D341Med (cell line): ENCODE measurements at places on chromosomes 4 and X.

DNA sequence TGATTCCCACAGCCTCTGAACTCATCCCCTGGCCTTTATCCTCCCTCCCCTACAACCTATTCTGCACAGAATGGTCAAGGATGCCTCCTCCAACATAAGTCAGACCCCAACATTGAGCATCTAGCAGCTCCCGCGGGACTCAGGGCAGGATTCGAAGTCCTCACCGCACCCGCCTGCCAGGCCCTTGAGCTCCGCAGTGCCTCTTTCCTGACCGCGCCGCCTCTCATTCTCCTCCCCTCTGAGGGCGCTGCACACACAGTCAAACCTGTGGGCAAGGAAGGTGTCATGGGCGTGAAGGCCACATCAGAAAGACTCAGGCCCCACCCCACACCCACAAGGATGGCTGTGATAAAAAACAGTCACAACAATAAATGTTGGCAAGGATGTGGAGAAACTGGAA, 84.1 kb downstream of the CPZ start:
- DNase-seq, result peak; percentile 9

DNA sequence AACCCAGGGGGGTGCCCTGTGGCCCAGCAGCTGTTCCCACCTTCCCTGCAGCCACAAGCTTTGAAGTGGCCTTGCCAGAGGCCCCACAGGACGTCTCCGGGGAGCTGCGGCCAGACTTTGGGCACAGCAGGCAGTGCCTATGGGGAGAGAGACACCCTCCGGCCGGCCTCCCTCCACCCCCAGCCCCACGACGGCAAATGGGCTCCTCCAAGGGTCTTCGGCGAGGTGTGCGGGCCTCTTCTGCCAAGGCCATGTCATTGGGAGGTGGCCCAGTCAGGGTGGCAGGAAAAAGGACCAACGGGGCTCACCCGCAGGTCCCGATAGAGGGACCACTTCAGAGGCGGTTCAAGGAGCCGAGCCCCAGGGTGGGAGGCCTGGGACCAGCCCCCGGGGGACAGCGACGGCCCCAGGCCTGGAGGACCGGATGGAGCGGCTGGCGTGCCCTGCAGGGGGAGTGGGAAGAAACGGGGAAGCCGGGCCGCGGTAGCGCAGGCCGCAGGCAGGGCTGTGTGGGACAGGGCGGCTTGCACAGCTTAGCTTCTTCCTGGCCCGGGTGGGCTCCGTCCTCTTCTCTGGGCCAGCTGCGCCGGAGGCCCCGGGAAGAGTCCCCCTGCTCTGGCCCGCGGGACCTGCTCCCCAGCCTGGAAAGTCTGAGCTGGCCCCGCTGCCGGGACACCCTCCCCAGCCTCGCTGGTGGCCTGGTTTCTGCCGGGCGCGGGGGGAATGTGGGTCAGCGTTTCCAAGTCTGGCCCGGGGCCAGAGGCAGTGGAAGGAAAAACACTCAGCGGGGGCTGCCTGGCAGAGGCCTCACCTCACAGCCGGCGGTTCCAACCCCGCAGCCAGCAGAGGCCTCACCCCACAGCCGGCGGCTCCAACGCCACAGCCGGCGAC, 21.9 kb upstream of the SPON2 start:
- peak; percentile 39 for DNase-seq

- no peak for DNase-seq
Measured at GRCh38 chr4:114349543-114350175, 248.9 kb upstream of the UGT8 start.

GRCh38 chr4:182207830-182208396, 35.3 kb upstream of the TENM3 start:
- no peak for DNase-seq

- peak; percentile 64 for DNase-seq
Measured at GRCh38 chr4:113328514-113328913, 279.1 kb downstream of the ANK2 start.

GRCh38 chr4:112279025-112279881, 6.5 kb downstream of the TIFA start:
- DNase-seq, result no peak

- no peak for DNase-seq
Measured at GRCh38 chr4:109611045-109611646, 51.1 kb downstream of the MCUB start.

DNA sequence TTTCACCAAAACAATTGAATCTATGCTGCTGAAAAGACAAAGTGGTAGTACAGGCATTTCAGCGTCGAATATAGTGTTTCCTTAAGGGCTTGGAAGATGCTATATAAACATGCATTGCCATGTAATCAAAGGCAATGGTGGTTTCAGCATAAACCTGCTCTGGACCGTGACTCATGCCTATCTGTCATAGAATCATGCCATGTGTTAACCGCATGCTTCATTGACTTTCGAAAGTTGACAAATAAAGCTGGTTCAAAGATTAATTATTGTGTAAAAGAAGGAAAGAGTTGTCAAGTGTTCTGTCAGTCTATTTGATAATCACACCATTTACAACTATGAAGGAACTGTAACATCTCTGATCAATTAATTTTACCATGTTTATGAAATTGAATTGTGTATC, 83.2 kb downstream of the FUNDC1 start:
- DNase-seq, result no peak

DNA sequence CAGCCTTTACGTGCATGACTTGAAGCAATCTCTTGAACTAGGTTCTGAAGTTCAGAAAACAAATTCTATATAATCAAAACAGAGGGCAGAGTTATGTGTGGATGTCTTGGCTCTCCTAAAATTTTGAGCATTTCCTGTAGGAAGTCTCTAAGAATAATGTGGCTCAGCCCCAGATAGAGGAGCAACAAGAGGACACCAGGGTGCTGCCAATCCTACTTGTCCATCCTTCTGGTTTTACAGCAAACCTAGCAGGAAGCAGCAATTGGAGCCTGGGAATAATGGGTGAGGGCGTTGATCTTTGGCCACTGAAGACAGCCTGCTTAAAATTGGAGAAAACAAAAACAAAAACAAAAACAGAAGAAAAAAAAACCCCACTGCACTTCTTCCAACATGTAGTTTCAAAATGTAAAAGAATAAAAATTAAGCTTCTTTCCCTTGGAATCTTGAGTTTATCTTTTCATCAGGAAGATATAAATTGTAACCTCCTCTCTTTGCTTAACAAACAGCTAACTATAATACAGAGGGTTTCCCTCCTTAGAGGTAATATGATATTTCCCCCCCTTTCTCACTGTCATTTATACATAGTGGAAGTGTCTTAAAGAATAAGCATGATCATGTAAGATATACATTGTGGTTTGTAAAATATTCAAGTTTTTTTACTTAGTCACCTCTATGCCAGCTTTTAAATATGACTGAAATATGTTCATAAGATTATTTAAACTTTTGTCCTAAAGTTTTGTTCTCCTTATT, 130.6 kb downstream of the FBXO8 start:
- no peak for DNase-seq

DNA sequence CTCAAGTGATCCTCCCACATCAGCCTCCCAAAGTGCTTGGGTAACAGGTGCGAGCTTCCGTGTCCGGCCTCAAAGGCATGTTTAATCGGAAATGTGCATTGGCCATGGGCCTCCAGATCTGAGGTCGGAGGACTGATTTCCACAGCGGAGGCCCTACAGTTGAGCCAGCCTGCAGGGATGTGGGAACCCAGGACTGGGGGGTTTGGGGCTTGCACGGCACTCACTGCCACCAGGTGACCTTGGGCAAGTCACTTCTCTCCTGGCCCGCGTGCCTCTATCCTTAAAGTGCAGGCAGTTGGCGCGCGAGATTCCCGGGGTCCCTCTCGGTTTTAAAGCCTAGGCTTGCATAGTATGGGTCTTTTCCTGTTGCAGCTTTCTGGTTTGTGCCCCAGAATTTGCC, 18.3 kb upstream of the WFS1 start:
- no peak for DNase-seq

DNA sequence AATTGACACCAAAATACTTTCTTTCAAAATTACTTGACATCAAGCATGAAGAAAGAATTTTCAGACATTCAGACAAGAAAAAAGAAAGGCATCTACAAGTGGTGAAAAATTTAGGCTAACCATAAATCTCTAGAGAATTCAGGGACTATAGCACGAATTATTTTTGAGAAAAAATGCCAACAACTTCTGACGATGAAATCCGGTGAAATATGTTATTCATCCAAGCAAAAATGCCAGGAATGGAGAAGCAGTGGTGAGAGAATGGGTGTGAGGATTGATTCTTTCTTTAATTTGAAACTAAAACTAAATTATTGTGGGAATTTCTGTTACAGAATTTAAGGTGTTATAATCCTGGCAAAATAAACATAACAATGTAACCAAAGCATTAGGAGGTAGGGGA, 69.4 kb upstream of the SORBS2 start:
- DNase-seq, result no peak

GRCh38 chr4:66429276-66429675, 759.0 kb upstream of the EPHA5 start:
- no peak for DNase-seq

- DNase-seq, result no peak
Measured at GRCh38 chr4:37451656-37452055, 207.1 kb downstream of the NWD2 start.

GRCh38 chrX:102985192-102985591, 48.1 kb downstream of the RAB40AL start:
- no peak for DNase-seq

DNA sequence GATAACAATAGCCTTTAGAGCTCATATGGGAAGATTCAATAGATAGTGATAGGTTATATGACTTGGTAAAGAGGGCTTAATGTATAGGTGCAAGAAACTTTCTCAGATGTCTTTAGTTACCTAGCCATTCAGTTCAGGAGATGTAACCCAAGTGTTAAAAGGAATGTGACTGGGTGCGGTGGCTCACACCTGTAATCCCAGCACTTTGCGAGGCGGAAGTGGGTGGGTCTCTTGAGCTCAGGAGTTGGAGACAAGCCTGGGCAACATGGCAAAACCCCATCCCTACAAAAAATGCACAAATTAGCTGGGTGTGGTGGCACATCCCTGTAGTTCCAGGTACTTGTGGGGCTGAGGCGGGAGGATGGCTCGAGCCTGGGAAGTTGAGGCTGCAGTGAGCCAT, 7.9 kb downstream of the TET2 start:
- no peak for DNase-seq

GRCh38 chr4:17232566-17233253, 279.2 kb downstream of the QDPR start:
- DNase-seq, result no peak

GRCh38 chr4:108674356-108674977, 24.1 kb downstream of the OSTC start:
- DNase-seq, result no peak

DNA sequence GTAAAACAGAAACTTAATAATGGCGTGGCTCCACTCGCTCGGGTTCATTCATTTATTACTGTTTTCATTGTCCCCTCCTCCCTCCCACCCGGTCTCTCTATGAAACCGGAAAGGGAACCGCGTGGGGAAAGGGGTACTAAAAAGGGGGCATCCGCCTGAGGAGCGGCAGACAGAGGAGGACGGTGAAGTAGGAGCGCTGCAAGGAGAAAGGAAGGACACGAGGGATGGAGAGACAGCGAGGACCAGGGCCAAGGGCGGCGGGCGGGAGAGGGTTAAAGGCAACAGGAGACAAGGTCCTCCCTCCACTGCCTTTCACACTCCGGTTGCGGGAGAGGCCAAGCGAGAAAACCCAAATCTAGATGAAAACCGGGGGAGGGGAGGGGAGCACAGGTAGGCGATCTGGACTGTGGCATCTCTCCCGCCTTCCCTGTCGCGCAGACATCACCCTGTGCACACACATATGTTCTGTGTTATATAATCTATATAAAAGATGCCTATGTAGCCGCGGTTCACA, 829 bp downstream of the ELOVL6 start:
- DNase-seq, result peak; percentile 48
